Activated naive CD8-positive, alpha-beta T cell treated with anti-CD3 and anti-CD28 coated beads, Interleukin-2, amount 10 ng/mL, durations not matched to agents 7 days and 5 days (primary cell): ENCODE measurements at places on chromosomes 4 and X. TPM values are rescaled to one million over a fixed set of nuclear protein-coding genes. Genes with fewer than 3 reads are reported as not detected.
A peak's percentile ranks its signal among the peaks of the same experiment; 100 is the strongest.

DNA sequence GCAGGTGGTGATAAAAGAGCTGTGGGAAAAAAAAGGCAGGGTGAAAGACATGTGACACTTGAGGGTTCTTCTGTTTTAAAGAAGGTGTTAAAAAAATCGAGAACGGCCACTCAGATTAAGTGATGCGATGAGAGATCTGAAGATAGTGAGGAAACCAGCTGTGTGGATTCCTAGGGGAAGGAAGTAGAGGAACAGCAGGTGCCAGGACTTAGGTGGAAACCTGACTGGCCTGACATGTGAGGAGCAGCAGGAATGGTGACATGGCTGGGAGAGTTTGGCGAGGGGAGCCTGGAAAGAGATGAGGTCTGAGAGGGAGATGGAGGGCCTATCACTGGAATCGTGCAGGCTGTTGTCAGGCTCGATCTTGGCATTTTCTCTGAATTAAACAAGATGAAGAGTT lies 55.5 kb downstream of the BMPR1B start:
- no peaks in the 10 kb centered on the region for H3K36me3 ChIP-seq
- H3K27ac ChIP-seq: no peak overlapping the region
- H3K4me3 ChIP-seq: no peak overlapping the region
- no peaks in the 10 kb centered on the region for H3K27me3 ChIP-seq
- no peaks in the 10 kb centered on the region for H3K4me1 ChIP-seq

- H3K4me3 ChIP-seq: peak overlapping the region; percentile 90
- H3K27ac ChIP-seq: peak overlapping the region; percentile 94
- H3K4me1 ChIP-seq: peaks cover 38% of the 10 kb centered on the region
- H3K27me3 ChIP-seq: no peaks in the 10 kb centered on the region
- DNase-seq: no peak
- peaks cover 8% of the 10 kb centered on the region for H3K36me3 ChIP-seq
Observed at GRCh38 chrX:56762707-56763555, 33.9 kb downstream of the NBDY start.

Gene FAM9B
- total RNA-seq: not detected

GRCh38 chrX:104854188-104854587 lies 288.2 kb downstream of the IL1RAPL2 start:
- H3K27me3 ChIP-seq: no peaks in the 10 kb centered on the region
- H3K4me3 ChIP-seq: no peak overlapping the region
- no peak overlapping the region for H3K27ac ChIP-seq
- DNase-seq: no peak

Gene ADAM29
- not detected for total RNA-seq

DNA sequence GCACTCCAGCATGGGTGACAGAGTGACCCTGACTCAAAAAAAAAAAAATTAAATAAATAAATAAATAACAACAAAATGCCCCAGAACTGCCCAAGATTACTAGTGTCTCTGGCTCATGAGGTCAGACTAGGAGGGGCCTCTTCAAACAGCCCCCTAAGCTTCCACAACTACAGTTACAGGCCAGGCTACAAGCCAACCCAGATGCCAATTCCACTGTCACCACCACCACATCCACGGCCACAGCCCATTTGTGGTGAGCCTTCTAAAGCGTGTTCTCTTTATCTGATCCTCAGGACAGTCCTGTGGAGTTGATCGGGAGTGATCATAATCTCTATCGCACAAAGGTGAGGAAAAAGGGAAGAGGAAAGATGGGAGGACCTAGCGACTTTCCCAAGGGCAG lies 36.6 kb downstream of the IGFBP7 start:
- DNase-seq: no peak
- H3K27ac ChIP-seq: no peak overlapping the region

DNA sequence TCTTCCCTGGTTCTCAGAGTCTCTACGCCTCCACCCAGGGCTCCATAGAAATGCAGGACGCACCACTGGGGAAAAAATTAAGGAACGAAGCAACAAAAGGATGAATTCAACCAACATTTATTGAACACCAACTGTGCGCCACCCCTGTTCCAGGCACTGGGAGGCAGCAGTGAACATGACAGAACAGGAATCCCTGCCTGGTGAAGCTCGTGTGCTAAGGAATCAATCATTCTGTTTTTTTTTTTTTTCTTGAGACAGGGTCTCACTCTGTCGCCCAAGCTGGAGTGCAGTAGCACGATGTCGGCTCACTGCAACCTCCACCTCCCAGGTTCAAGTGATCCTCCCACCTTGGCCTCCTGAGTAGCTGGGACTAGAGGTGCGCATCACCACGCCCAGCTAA lies 1.9 kb upstream of the FTSJ1 start:
- H3K4me3 ChIP-seq: peak overlapping the region; percentile 25
- H3K27ac ChIP-seq: peak overlapping the region; percentile 54
- peaks cover 33% of the 10 kb centered on the region for H3K4me1 ChIP-seq
- H3K36me3 ChIP-seq: peaks cover 2% of the 10 kb centered on the region

Gene CT45A2
- total RNA-seq: not detected

GRCh38 chr4:158033416-158034120 lies 139.3 kb downstream of the GASK1B start:
- no peak overlapping the region for H3K27ac ChIP-seq
- no peaks in the 10 kb centered on the region for H3K27me3 ChIP-seq
- H3K36me3 ChIP-seq: no peaks in the 10 kb centered on the region
- H3K4me3 ChIP-seq: no peak overlapping the region
- no peak for DNase-seq

DNA sequence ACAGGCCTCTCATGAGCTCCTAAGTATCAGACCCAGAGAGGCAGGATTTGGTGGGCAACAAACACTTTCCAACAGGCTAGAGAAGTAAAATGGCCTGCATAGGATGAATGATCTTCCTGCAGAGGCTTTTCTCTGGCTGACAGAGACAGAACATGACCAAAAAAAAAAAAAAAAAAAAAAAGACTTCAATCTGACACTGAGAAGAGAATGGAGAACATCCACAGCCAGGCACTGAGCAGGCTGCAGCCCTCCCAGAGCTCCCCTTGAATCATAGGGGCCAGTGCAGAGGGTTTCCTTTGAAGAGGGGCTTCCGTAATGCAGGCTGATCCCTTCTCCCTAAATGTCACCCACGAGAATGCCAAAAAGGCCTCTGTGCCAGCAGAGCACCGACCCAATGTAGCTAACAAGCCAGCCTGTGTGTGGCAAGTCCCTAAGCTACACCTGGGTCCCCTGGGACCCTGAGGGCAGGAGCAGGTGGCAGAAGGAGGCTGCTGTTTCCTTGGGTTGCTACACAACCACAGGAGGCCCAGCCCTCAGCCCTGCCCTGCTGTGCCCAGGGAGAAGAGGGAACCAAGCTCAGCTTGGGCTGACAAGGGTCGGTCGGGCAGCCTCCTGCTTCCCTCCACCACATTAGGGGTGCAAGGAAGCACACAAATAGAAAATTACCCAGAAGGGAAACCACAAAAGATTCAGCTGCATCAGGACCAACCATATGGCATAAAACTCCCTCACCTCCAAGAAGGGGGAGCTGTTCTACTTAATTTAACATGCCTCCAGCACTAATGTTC lies 55.6 kb downstream of the MAP7D2 start:
- no peak overlapping the region for H3K4me3 ChIP-seq
- peaks cover 13% of the 10 kb centered on the region for H3K4me1 ChIP-seq
- H3K36me3 ChIP-seq: no peaks in the 10 kb centered on the region

- peaks cover 7% of the 10 kb centered on the region for H3K4me1 ChIP-seq
- H3K4me3 ChIP-seq: no peak overlapping the region
- H3K27ac ChIP-seq: no peak overlapping the region
- no peaks in the 10 kb centered on the region for H3K27me3 ChIP-seq
- H3K36me3 ChIP-seq: peaks cover 38% of the 10 kb centered on the region
Observed at GRCh38 chr4:142272452-142272851, 573.6 kb downstream of the INPP4B start.

Gene MAGEA10
- total RNA-seq: not detected

DNA sequence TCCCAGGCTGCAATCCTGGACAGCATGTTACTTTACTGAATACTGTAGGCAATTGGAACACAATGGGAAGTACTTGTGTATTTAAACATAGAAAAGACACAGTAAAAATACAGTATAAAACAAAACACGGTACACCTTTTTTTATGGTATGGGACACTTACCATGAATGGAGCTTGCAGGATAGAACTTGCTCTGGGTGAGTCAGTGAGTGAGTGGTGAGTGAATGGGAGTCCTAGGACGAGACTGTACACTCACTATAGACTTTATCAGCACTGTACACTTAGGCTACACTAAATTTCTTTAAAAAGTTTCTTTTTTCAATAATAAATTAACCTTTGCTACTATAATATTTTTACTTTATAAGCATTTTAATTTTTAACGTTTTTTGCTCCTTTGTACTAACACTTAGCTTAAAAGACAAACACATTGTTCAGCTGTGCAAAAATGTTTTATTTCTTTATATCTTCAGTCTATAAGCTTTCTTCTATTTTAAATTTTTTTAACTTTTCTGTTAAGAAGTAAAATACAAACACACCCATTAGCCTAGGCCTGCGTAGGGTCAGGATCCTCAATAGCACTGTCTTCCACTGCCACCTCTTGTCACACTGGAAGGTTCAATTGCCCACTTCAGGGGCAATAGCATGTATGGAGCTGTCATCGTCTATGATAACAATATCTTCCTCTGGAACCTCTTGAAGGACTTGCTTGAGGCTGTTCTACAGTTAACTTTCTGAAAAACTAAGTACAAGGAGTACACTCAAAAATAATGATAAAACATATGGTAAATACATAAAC lies 293.5 kb upstream of the FSTL5 start:
- H3K4me3 ChIP-seq: no peak overlapping the region
- no peak for DNase-seq
- no peaks in the 10 kb centered on the region for H3K27me3 ChIP-seq
- no peaks in the 10 kb centered on the region for H3K4me1 ChIP-seq

DNA sequence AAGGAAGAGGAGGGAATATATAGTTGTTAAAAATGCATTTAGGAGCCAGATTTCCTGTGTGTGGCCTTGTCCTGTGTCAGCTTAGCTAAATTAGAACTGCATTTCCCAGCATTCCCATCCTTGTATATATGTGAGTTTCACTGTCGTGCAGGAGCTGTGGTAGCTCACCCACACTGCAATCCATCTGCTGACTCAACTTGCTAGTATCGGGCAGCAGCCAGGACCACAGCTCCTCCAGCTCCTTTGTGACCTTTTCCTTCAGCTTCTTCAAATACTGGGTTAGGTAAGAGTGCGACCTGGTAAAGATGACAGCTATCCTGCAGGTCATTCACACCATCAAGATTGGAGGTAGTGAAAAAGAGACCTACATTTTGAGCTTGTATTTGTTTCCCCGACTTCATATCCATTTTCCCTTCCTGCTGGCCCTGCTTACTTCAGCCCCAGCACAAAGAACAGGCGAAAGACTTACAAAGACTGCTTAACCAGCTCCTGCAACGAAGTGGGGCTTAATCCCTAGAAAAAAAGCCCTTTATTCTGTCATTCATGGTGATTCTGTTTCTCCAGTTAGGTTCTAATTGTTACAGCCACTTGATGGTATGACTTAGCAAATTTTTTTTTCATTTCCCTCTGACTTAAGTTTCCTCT lies 11.4 kb downstream of the ASIC5 start:
- no peak overlapping the region for H3K27ac ChIP-seq
- no peak for DNase-seq
- no peaks in the 10 kb centered on the region for H3K36me3 ChIP-seq
- H3K4me1 ChIP-seq: no peaks in the 10 kb centered on the region

Gene POLN
- total RNA-seq: 3.2 TPM

Gene SLC4A4
- total RNA-seq: 3.1 TPM

- peak within 1 kb of the TSS; percentile 62 for H3K27ac ChIP-seq
- H3K4me3 ChIP-seq: peak within 1 kb of the TSS; percentile 93
- peak; percentile 72 for DNase-seq
- no peaks in the 10 kb centered on the region for H3K36me3 ChIP-seq
- peaks cover 14% of the 10 kb centered on the region for H3K4me1 ChIP-seq
Observed at GRCh38 chr4:15702941-15703403, at the start of gene BST1. Gene BST1 (plus strand): TSS chr4:15703065. CDS start chr4:15703145, 80 bp downstream.

GRCh38 chr4:153345012-153345981 lies 809 bp downstream of the MND1 start:
- peaks cover 36% of the 10 kb centered on the region for H3K4me1 ChIP-seq
- peaks cover 15% of the 10 kb centered on the region for H3K36me3 ChIP-seq
- peak overlapping the region; percentile 96 for H3K4me3 ChIP-seq
- peak; percentile 30 for DNase-seq
- H3K27ac ChIP-seq: peak overlapping the region; percentile 93

DNA sequence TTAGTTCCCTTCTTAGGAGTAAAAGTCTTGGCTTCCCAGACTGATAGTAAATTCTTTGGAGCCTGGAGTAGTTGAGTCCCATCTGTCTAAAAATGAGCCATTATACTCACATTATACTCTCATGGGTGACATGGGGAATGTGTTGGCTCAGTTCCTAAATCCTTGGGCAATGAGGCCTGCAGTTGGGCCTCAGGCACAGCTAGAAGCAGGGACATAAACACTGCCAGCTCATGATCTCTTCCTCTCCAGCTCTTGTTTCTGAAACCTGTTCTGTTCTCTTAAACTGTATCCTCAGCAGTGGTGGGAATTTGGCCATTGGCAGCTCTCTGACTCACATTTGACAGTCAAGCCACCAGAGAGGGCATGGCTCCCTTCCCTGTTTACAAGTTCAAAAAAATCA lies 212.5 kb downstream of the SPATA18 start:
- no peaks in the 10 kb centered on the region for H3K36me3 ChIP-seq
- H3K4me1 ChIP-seq: no peaks in the 10 kb centered on the region
- no peak for DNase-seq
- H3K27me3 ChIP-seq: no peaks in the 10 kb centered on the region
- no peak overlapping the region for H3K4me3 ChIP-seq
- H3K27ac ChIP-seq: no peak overlapping the region

Gene CT83
- not detected for total RNA-seq

GRCh38 chr4:42555828-42556227 lies 101.1 kb downstream of the ATP8A1 start:
- no peak for DNase-seq
- no peaks in the 10 kb centered on the region for H3K27me3 ChIP-seq
- peaks cover 13% of the 10 kb centered on the region for H3K36me3 ChIP-seq
- H3K4me3 ChIP-seq: no peak overlapping the region
- H3K4me1 ChIP-seq: no peaks in the 10 kb centered on the region

GRCh38 chr4:174324725-174325124 lies 41.0 kb downstream of the CEP44 start:
- H3K27ac ChIP-seq: no peak overlapping the region
- DNase-seq: no peak

- H3K36me3 ChIP-seq: peaks cover 1% of the 10 kb centered on the region
- H3K27ac ChIP-seq: no peak overlapping the region
- no peak overlapping the region for H3K4me3 ChIP-seq
Observed at GRCh38 chr4:153649572-153649991, 34.5 kb upstream of the TLR2 start.

Gene GYPB
- 1.3 TPM for total RNA-seq

DNA sequence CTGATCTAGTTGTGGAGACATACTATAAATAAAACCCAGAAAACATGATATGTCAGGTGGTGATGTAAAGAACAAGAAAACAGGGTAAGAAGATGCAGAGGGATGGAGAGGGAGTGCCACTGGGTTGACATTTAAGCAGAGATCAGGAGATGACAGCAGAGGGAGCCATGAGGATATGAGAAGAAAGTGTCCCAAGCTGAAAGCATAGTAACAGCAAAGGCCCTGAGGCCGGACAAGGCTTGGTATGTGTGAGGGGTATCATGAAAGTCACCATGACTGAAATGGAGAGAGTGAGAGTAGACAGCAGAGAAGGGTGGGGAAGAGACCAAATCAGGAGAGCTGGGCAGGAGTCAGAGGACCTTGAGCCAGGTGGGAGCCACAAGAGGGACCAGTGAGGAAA lies 3.4 kb downstream of the GPKOW start:
- peak overlapping the region; percentile 49 for H3K4me3 ChIP-seq
- no peaks in the 10 kb centered on the region for H3K27me3 ChIP-seq
- H3K36me3 ChIP-seq: peaks cover 17% of the 10 kb centered on the region
- H3K27ac ChIP-seq: peak overlapping the region; percentile 56
- no peak for DNase-seq
- peaks cover 26% of the 10 kb centered on the region for H3K4me1 ChIP-seq

GRCh38 chr4:115515366-115515765 lies 401.9 kb upstream of the NDST4 start:
- H3K27ac ChIP-seq: no peak overlapping the region
- no peak overlapping the region for H3K4me3 ChIP-seq
- no peaks in the 10 kb centered on the region for H3K36me3 ChIP-seq
- H3K4me1 ChIP-seq: no peaks in the 10 kb centered on the region
